ENCODE measurements at places on chromosomes 3 and 15.

DNA sequence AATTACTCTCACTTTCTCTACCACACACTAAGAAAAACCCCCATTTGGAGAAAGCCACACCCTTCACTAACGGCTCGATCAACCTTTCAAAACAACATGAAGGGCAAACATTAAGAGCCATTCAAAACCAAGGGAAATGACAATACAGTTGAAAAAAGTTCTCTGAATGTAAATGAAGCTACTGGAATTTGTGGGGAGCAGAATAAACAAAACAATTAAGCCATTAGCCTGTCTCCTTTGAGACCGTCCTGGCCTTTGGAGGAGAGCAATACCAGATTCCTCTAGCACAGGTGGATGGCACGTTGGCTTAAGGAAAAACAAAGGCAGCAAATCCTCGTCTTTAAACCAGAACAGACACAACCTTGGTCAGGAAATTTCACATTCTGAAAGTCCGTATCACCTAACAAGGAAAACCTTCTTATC, 18.7 kb downstream of the MYO1E start:
- DNase-seq = no peak

- no peak for DNase-seq
Measured at GRCh38 chr15:42729409-42729808, 7.5 kb downstream of the CDAN1 start.

DNA sequence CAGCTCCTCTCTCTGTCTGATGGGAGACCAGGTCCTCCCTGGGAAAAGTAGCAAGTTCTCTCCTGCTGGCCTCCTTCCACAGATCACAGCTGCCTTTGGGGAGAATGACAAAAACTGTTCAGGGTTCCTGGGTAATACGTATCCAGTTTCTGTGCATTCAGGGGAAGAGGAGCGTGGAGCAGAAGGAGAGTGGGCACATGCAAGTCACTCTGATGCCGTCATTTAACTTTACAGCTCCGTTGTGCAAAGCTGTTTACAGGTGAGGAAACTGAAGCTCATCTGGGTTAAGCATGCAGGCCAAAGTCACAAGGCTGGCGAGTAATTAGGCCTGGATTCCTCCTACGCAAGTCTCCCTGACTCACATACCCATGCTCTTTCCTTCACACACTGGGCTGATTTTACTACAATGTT, 7.5 kb upstream of the TM4SF1 start:
- no peak for DNase-seq

- DNase-seq = peak; percentile 37
Measured at GRCh38 chr3:171811295-171811912, 1.1 kb upstream of the PLD1 start.

DNA sequence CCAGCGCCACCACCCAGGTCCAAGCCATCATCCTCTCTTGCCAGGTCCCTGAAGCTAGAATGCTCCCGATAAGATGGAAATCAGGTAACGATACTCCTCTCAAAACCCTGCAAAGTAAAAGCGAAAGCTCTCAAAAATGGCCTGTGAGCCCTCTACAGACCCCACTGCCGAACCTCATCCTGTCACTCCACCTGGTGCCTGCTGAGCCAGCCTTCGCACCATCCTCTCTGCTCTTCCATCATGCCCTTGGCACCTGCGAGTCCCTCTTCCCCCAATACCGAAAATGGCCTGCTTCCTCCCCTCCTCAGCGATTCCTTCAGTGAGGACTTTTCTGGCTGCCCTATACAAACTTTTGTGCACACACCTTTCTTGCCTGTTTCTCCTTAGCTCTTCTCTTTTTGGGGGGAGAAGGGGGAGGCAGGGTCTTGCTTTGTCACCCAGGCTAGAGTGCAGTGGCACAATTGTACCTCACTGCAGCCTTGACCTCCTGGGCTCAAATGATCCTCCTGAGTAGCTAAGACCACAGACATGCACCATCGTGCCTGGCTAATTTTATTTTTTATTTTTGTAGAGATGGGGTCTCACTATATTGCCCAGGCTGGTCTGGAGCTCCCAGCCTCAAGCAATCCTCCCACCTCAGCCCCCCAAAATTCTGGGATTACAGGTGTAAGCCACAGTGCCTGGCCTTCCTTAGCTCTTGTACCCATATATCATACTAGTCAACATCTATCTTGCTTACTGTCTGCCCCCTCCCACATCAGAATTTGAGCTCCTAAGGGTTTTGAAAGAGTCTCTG, 3.0 kb downstream of the IDH2 start:
- no peak for DNase-seq

DNA sequence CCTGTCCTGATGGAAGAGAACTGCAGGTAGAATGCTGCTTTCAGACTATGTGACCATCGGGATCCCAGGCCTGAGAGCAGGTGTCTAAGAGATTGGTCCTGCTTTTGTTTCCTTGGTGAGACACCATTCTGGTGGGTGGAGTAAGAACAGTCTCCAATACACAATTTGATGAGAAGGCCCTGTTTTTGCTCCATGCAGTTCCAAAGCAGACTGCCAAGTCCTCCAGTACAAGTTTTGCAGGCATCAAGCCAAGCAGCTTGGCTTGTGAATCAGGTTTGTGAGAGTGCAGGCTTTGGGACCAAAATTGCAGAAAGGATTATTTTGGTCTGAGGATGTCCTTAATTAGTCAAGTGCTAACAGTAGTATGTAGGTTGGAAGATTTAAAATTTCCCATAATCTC, 381.6 kb downstream of the FOXP1 start:
- DNase-seq = peak; percentile 45

- DNase-seq = no peak
Measured at GRCh38 chr3:41126472-41126871, 72.8 kb upstream of the CTNNB1 start.

DNA sequence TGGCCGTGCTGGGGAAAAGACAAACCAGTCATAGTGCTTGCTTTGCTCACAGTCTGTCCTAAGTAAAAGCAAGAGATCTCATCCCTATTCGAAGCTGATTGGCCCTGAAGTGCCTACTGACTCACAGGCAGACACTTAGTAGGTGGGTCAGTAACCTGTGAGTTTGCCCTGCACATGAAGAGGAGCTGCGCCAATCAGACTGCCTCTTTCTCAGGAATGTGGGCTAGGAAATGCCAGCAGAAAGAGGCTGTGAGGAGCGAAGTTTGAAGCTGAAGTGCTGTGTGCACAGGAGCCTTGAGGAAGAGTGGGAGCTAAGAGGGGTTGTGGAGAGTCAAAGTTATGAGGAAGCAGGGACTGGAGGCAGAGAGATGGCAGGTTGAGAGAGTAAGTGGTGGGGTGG, 126.8 kb downstream of the IL20RB start:
- DNase-seq = no peak

DNA sequence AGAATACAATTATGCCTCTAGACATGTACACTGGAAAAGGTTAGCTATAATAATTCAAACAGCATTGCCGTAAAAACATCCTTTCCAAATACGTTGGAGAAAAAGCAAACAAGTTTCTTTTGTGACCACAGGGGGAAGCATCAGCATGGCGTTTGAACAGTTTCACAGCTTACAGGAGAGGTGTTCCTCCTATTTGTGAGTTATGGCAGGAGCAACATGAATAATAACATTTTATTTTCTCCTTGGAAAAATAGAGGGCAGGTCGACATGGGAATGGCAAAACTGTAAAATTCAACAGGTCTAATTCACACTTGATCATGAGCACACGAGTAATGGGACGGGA, 39.7 kb upstream of the GADL1 start:
- no peak for DNase-seq

DNA sequence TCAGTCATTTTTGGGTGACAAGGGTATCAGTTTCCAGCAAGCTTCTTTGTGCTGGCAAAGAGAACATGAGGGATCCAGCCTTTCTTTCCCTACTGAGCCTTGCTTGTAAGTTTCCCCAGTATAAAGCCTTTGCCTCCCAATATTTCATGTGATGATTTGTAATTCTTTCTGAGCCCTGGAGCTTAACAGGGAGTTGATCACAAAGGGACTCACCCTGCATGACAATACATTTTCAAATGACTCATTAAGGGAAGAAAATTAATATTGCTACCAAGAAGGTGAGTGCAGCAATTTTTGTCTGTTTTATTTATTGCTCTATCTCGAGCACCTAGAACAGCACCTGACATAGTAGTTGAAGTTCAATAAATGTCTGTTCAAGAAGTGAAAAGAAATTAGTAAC, 27.7 kb downstream of the OXSM start:
- no peak for DNase-seq

DNA sequence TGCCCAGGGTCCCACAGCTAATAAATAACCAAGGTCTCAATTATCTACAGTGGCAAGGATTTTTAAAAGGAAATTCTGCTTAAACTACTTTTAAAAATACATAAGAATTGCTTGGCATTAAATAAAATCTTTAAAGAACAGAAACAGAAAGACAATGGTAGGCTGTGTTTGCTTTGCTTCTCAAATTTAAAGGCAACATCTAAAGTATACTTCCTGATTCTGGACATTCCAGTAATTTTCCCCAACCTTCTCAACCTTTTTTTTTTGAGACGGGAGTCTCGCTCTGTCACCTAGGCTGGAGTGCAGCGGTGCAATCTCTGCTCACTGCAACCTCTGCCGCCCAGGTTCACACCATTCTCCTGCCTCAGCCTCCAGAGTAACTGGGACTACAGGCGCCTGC, 5.3 kb downstream of the VPS13C start:
- DNase-seq = no peak

DNA sequence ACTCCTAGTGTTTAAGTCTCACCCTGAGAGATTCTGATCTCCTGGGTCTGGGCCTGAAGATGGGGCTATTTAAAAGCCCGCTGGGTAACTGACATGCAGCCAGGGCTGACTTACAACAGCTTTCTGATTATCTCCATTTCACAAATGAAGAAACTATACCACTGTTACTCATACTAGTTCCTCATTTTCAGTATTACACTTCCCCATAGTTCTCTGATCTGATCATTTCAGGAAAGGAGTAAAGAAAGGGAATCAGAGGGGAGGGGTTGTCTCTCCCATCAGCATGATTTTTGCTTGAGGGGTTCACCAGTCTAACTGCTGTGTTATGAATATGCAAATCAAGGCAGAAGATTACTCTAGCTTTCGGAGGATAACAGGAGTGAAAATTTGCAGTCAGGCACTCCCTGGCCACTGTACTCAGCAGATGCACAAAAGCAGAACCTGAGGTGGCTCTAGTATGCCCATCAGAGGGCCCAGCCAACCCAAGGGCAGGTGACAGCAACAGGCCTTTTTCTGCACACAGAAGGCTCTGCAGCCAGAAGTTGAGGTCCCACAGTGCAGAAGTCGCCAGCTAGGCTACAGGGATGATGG, 59.4 kb downstream of the DAPK2 start:
- no peak for DNase-seq

GRCh38 chr15:42138968-42139386, 17.5 kb downstream of the PLA2G4F start:
- no peak for DNase-seq

DNA sequence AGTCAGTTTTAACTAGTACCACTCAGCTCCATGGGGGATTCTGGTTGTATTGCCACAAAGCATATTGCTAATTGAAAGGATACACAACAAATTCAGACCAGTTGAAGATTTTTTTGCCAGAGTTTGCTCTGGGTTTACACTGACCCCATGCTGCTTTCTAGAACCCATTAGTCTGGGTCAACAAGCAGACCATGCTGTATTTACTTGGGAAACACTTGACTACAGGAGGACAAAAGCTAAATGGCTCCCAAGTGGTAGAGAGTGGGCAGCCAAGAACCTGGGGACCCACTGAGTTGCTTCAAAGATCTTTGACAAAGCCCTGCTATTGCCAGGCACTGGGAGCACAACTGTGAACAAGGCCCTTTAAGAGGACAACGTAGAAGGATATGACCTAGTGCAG, 86.8 kb upstream of the PSMD6 start:
- no peak for DNase-seq

All from upper lobe of left lung (tissue), 6 donors.